ENCODE measurements at places on chromosomes 7 and 10.

DNA sequence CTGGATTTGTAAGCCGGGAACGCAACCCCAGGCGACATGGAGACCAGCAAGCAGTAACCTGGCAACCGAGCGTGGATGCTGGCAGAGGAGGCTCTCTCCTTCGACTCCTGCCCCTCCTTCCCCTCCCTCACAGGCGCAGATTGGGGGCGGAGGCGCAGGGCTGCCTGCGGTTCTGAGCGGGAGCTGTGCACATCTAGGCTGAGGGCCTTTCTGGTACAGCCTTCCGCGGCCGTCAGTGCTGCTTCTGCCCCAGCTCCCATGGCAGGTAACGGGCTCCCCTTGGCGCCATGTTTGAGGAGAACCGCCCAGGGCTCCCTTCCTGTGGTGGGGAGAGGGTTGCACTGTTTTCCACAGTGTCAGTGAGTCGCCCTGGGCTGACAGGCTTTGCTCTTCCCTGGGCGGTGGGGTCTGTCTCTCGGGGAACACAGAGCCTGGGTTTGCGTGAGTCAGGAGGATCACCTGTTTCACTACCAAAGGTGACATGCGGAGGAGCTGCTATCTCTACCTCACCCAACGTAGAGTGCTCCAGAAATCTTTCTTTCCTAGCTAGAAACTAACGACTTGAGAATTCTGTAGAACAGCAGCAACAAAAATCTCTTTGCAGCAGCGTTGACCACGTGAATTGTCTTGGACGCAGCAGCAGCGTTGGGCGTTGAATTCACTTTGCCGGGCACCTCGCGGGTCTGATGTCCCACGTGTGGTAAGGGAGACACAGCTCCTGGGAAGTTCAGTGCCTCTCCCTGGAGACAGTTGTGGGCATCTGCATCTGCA, 154.8 kb upstream of the COBL start:
- DNase-seq: no peak

DNA sequence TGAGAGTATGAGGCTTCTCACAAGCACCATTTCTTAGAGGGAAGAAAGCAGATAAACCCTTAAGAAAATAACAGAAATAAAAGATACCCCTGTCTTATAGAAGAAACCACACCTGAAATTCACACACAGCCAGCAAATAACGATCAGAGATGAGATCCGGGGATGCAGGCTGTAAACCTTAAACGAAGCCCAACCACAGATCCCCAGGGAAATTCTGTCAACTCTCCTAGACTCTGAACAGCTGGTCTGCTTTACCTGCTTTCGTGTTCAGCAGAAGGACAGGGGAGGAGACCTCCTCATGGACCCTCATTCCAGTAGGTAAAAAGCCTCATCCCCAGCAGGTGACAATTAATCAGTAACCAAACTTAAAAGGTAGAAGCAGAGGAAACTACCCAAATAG, 45.0 kb downstream of the VOPP1 start:
- DNase-seq: no peak

- DNase-seq: no peak
Observed at GRCh38 chr10:86283466-86284287, 82.9 kb downstream of the GRID1 start.

- no peak for DNase-seq
Observed at GRCh38 chr7:83143107-83143506, 19.6 kb downstream of the PCLO start.

- no peak for DNase-seq
Observed at GRCh38 chr10:113983552-113983951, 60.1 kb upstream of the ADRB1 start.

GRCh38 chr10:33189363-33189762, 145.1 kb downstream of the NRP1 start:
- no peak for DNase-seq

- no peak for DNase-seq
Observed at GRCh38 chr7:23260371-23260770, 13.8 kb downstream of the GPNMB start.

DNA sequence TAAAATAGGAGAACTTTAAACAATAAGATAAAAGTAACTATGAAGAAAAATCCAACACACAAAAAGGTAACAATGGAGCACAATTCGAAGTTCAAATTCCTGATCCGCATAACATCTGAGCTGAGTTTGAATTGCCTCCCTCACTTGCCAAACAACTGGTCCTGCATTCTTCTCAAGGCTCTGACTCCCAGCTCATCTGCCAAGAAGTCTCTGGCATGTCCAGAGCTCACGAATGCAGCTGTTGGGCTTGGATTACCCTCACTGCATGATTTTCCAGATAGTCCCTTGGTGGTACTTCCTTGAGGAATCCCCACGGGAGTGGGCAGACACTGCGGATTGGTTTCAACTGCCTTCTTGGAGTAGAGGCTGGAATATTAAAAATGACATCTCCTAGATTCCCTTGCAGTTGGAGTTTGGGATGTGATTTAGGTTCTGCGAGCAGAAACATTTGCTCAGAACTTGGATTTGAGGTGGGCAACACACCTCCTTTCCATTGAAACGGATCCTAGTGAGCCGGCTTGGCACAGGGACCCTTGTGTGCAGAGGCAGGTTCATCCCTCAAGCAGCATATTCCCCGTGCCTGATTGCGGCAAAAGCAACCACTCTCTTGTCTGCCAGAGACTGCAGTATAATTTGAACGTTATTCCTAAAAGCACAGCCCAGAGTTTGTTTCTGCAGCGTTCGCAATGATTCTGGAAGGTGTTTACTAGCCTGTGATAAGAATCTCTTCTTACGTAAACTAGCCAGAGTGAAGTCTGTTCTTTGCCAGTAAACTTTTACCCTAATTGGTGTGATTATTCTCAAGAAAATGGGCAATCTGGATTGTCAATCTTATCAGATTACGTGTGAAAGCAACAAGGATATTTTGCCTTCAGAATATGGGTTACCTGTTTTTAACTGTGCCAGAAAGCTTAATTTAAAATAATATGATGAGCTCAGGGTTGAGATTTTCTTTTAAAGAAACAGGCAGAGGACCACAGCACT, 23.4 kb upstream of the PRKCQ start:
- no peak for DNase-seq

GRCh38 chr10:133130602-133131001, 29.4 kb upstream of the KNDC1 start:
- no peak for DNase-seq

DNA sequence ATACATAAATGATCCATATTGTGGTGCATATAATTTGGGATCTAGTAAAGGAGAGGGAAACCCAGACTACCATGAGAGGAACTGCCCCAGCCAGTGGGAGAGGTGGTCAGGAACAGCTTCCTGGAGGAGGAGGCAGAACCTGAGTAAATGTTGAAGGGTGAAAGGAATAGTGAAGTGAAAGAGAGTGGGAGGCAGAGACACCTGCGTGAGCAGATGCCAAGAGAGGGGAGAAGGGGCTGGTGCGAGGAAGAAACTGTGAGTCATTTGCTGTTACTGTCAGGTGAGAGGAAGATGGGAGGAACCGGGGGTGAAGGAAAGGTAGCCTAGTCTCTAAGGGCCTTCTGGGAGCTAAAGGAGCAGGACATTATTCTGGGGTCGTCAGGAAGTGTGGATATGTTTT, 294.8 kb downstream of the GRID1 start:
- no peak for DNase-seq

DNA sequence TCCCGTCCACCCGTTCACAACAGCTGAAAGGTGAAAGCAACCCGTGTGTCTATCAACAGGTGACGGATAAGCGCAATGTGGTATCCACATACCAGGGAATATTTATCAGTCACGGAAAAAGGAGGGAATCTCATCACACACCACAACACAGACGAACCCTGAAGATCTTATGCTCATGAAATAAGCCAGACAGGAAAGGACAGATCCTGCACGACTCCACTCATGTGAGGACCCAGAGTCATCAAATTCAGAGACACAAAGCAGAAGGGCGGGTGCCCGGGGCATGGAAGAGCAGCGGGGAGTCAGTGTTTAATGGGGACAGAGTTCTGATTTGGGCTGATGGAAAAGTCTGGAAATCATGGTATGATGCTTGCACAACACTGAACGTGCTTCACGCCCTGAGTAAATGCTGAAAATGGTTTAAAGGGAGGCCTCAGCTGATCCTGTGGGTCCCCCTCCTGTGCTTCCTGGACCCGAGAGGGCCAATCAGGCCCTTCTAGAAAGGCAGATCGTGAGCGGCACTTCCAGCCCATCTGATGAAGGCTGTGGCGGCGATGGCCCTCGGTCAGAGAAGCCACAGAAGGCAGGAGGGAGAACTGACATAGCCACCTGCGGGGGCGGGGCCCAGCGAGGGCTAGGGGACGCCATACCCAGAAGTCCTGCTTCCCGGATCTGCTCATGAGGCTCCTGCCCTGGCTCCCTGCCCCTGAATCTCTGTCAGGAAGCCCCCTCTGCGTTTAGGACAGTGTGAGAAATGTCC, 19.1 kb downstream of the WDR86 start:
- DNase-seq: no peak

GRCh38 chr10:3419719-3420495, 247.3 kb upstream of the PITRM1 start:
- DNase-seq: no peak

DNA sequence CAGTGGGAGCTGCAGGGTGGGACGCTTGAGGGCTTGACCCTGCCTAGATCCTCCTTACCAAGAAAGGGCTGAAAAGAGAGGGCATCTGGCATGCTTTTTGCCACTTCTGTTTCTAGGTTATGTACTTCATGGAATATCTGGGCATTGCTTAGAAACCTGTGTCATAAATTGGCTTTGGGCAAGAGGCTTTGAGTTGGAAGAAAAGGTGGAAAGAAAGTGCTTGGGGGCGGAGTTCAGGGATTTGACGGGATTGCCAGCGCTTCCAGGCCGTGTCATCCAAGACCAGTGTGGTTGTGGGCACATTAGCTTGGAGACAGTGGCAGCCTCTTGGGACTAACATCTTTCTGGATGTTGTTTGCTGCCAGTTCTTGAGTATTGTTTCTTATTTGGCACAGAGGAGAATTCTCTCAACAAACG, 825 bp downstream of the ZNF862 start:
- no peak for DNase-seq

GRCh38 chr7:117219485-117219884, 103.4 kb downstream of the WNT2 start:
- DNase-seq: no peak

GRCh38 chr7:77904252-77904651, 105.7 kb downstream of the PHTF2 start:
- no peak for DNase-seq

DNA sequence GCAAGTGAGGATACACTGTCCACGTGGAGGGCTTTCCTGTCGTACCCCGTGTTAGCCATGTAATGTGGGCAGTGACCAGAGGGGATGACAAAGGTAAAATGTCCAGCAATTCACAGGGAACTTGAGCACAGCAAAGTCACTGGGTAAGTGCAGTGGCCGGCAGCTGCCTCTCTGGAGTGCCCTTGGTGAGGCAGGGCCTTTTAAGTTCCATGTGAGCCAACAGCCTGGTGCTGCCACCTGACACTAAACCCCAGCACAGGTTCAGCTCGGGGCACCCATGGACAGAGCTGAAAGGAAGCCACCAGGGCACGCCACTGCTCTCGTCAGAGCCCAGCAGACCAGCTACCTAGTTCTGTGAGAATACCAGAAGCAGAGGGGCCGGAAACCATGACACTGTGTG, 168.3 kb downstream of the PRKAG2 start:
- no peak for DNase-seq

GRCh38 chr7:115635876-115636275, 394.7 kb downstream of the TFEC start:
- DNase-seq: no peak

GRCh38 chr10:128044186-128044585, 82.0 kb downstream of the MKI67 start:
- DNase-seq: no peak

- no peak for DNase-seq
Observed at GRCh38 chr7:20508109-20508508, 107.4 kb upstream of the ABCB5 start.

DNA sequence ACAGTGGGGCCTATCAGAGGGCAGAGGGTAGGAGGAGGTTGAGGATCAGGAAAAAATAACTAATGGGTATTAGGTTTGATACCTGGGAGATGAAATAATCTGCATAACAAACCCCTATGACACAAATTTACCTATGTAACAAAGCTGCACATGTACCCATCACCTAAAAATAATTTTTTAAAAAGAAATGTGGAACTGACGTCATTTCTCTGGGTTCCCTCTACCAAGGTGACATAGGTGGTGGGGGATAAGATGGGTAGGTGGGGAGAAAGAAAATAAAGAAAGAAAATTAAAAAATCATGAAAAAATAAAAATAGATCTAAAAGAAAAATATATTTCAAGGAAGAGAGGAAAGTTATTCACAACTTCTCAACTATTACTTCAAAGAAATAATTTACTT, 153.1 kb upstream of the SORCS1 start:
- no peak for DNase-seq

GRCh38 chr7:125927556-125927955, 997.9 kb upstream of the POT1 start:
- no peak for DNase-seq

- DNase-seq: no peak
Observed at GRCh38 chr10:71747551-71748523, 25.5 kb downstream of the VSIR start.

GRCh38 chr10:75977139-75977538, 545.7 kb downstream of the LRMDA start:
- no peak for DNase-seq

GRCh38 chr10:70368774-70369482, 13.5 kb downstream of the LRRC20 start:
- DNase-seq: no peak

- DNase-seq: no peak
Observed at GRCh38 chr10:132499367-132499685, 38.3 kb upstream of the INPP5A start.

DNA sequence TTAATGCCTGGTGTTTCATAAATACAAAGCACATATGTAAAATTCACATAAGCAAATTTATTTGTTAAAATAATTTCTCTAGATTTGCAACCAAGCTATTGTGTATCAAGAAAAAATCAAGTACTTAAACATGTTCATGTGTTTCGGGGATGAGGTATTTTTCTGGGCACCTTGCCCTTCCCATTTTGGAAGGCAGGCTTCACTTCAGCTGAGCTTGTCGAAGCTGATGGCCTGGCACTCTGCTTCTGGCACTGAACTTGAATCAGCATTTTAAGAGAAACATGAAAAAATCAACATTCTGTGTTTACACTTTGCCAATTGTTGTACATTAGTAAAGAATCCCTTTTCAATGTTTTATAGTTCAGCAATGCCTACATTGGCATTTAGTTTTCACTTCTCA, 179.1 kb upstream of the STEAP4 start:
- DNase-seq: no peak

- DNase-seq: no peak
Observed at GRCh38 chr10:22460101-22460500, 114.8 kb downstream of the SPAG6 start.

- no peak for DNase-seq
Observed at GRCh38 chr10:117860823-117861222, 185.9 kb downstream of the RAB11FIP2 start.

GRCh38 chr10:89829887-89830269, 128.5 kb downstream of the KIF20B start:
- DNase-seq: no peak

- DNase-seq: no peak
Observed at GRCh38 chr7:376306-377079, 86.5 kb downstream of the FOXL3 start.
